ENCODE measurements at places on chromosomes 7 and 10.

DNA sequence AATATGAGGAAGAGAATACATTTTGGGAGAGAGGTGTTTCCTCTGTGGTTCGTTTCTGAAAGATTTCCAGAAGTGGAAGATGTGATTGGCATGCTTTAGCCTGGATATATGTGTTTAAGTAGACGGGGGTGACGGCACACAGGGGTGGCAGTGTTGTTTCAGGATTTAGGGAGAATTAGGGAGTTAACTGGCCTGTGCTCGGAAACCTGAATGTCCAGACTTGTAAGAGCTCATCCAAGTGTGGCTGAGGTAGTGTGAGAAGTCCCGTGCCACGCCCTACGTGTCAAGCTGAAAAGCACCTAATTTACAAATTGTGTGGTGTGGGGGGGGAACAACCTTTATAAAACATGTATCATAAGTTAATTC, 1.1 kb downstream of the RALA start:
- peak; percentile 23 for DNase-seq

- DNase-seq: no peak
Measured at GRCh38 chr7:41205600-41205999, 497.3 kb downstream of the INHBA start.

DNA sequence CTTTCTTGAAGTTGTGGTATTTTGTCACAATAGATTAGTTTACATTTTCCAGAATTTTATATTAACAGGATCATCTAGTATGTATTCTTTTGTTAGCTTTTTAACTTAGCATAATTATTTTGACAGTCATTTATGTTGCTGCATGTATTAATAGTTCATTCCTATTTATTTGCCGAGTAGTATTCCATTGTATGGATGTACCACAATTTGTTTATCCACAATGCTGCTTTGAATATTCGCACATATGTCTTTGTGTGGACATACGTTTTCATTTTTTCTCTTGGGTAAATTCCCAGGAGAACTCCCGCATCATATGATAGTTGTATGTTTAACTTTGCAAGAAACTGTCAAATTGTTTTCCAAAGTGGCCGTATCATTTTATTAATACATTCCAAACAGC, 115.7 kb downstream of the CPEB3 start:
- DNase-seq: no peak

- no peak for DNase-seq
Measured at GRCh38 chr10:86486856-86487255, 34.7 kb downstream of the WAPL start.

GRCh38 chr10:73780966-73781365, 882 bp upstream of the CHCHD1 start:
- no peak for DNase-seq
